Effector CD4-positive, alpha-beta T cell (primary cell): ENCODE measurements at places on chromosomes 6 and 20.

DNA sequence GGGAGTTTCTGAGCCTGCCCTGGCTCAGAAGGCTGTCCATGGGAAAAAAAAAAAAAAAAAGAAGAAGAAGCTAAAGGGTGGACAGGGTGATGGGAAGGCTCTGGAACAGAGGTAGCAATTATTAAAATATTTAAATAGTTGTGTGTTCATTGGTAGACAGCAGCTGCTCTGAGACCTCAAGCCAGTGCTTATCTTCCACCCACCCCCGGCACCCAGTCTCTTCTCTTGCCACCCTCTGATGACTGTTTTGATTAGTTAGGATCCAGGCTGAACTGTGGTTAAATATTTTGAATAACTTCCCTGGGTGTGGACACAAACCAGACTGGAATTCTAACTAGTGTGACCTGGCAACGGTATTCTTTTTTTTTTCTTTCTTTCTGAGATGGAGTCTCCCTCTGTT is 16.9 kb upstream of the SRSF3 start:
- no peak for DNase-seq

GRCh38 chr6:34506718-34507117 is 40.8 kb downstream of the PACSIN1 start:
- DNase-seq: no peak

DNA sequence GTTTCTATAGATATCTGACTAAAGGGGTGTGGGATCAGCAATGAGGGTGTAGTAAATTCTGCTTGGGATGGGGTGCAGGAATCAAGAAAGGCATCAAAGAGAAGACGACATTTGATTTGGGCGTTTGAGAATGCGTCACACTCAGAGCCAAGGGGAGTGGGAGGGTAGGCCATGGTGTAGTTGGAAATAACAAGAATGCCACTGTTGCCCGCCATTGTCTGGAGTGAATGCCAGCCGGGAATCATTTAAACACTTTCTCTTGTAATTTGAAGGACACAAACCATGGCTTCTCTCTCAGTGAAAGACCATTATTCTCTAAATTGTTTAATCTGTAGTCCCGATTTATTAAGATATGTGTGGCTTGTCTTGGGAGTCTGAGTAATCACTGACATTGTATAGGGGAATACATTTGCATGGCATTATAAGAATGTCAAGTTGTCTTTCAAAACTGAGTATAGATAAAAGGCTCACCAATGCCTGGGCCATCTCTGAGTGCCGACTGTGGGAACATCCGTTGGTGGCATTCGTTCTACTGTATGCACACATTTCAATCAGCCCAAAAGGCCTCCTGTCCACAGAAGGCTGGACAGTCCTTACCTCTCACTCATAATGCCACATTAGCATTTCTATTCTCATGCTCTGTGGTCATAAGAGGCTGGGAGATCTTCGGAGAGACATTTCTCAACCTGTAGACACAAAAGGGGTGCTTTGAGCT is 777.8 kb downstream of the KIF16B start:
- no peak for DNase-seq

GRCh38 chr6:51139950-51140385 is 321.3 kb downstream of the TFAP2B start:
- DNase-seq: no peak

GRCh38 chr6:102313699-102314098 is 920.2 kb downstream of the GRIK2 start:
- no peak for DNase-seq

DNA sequence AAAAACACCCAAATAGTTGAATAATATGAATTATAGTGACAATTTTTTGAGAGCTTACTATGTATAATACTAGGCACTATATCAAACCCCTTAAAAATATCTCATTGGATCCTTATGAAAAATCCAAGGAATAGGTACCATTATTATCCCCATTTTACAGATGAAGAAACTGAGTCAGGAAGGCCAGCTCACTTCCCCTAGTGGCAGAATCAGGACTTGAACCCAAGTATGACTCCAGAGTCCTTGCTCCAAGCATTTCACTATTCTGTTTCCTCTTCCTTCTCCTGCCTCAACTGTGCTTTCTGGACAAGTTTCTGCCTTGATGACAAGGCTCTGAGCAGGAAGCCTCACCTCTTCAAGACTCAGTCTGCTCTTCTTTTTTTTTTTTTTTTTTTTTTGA is 10.8 kb upstream of the PARD6B start:
- DNase-seq: no peak

GRCh38 chr6:137056121-137056880 is 11.5 kb upstream of the IL20RA start:
- no peak for DNase-seq

- no peak for DNase-seq
Observed at GRCh38 chr6:112049026-112049799, 4.7 kb upstream of the CCN6 start.

DNA sequence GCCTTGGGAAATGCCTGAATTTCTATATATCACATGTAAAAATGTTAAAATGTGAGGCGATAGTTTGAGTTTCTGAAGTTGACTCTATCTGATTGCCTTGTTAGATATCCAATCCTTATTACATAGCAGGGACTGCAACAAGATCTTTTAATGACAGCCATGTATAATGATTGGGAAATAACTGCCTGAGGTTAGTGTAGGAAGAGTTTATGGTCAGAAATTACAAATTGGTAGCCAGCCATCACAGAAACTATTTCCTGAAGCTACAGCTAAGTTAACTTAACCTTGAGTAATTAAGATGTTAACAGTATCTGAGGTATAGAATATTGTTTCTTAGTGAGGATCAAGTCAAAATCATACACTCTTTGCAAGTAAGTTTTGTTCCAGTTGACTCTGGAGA is 41.0 kb downstream of the AKIRIN2 start:
- no peak for DNase-seq

DNA sequence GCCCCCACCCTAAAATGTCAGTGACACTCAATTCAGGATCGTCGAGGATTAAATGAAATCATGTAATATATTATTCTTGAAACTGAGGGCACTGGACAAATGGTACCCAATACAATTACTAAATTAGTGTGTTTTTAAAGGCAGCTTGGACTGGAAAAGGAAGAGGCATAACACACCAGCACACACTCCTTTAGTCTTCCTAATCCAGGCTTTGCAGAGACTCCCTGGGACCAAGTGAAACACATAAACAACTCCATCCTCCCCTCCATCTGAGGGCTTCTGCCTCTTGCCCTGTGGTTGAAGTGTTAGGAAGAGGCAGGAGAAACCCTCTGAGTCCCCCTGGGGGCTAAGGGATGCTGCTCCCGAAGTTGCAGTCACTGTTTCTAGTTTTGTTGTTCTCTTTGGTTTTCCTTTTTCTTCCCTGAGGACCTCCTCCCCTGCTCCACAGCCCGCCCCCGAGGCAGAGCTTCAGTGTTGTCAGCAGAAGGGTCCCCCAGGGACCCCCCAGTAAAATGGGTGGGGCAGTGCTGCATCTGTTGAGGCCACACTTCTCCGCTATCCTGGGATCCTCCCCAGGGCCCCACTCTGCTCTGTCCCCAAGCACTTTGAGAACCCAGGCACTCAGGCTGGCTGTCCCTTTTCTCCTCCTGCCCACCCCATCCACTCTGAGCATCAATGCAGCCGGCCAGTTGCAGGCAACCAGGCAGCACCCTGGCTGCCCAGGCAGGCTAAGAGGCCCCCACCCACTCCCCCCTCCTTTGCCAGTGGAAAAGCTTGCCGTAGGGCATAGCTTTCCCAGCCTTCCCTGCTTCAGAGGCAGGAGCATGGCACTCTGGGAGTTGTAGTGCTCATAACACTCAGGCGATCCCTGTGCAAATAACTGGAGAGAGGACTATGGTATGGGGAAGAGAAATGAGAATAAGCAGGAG is 5.9 kb downstream of the TMEM63B start:
- DNase-seq: no peak

DNA sequence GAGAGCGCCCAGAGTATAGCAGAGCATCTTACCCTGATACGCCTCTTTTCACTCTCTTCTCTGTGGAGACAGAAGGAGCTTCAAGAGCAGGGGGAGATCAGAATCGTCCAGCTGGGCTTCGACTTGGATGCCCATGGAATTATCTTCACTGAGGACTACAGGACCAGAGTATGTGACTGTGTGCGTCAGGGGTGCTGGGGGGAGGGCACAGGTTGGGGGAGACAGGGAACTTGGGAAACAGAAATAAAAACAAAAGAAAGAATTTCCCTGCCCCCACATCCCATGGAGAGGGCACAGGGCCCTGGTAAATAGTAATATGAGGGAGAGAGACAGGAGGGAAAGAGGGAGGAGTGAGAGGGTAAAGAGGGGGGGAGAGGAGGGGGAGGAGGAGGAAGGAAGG is 3.0 kb upstream of the C4A start:
- no peak for DNase-seq

DNA sequence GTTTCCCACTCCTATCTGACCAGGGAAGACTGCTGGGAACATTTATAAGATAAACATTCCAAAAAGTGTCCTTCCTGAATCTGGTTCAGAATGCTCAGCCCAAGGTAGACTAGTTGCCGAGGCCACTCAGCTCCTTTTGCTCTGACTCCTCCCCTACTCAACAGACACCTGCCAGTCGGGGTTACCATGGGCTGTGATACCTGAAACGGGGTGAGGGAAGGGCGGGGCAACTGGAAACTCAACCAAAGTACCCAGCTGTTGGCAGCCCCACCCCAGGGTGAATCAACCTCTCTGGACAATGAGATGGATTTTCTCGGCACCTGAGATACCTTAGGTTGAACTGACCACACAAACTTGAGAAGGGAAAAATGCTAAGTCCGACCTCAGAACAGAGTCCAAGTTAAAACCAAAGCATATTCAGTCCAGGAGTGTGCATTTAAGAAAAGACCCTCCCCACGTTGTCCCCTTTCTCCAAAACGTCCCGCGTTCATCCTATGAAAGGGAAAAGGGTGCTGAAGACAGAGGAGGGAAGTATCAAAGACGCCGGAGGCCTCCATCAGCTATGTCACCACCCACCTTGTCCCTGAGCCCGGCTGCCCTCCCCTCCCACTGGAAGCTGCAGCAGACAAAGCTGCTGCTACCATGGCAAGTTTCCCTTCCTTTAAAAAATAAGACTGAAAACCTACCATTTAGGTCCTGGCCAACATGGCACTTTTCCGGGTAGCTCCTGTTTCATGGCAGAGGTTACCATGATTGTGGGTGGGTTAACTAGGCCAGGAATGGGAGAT is 100.1 kb downstream of the SLC23A2 start:
- DNase-seq: no peak
